ENCODE measurements at places on chromosomes 7 and 10.

DNA sequence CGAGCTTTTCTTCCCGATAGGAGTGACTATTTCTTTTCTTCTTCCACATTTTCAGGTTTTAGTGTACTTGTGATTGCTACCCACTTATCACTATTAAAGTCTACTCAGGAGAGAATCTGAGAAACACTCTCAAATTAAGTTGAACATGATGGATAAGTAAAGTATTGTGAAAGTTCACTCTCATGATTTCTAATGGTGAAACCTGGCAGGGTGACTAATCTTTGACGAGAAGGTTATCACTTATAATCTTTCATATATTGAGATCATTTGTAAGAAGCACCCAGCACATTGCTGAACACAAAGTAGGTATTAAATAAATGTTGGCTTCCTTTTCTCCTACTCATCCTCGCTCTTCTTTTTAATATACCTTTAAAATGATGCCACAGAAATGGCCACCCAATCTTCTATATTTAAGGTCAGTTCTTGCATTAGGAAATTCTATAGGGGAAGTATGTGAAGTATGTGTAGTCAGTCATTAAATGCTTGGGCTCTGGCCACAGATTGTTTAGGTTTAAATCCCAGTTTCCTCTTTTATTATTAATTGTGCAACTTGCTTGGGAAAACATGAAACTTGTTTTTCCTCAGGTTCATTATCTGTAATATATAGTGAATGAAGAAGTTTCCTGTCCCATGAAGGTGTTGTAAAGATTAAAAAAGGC, 3.1 kb upstream of the CFTR start:
- DNase-seq: no peak

GRCh38 chr10:30743586-30743985, 114.0 kb upstream of the LYZL2 start:
- no peak for DNase-seq

DNA sequence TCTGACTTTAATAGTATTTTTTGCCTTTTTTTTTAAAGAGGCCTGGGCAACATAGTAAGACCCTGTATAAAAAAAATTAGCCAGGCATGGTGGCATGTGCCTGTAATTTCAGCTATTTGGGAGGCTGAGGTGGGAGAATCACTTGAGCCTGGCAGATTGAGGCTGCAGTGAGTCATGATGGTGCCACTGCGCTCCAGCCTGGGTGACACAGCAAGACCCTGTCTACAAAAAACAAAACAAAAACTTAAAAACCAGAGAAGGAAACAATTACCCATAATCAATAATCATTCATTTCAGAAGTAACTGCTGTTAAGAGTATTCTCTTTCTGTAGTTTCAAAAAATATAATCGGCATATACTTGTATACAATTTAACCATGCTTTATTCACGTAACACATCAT, 28.0 kb downstream of the VPS26A start:
- no peak for DNase-seq

GRCh38 chr7:105794741-105795729, 81.4 kb downstream of the ATXN7L1 start:
- no peak for DNase-seq

GRCh38 chr10:7956508-7956907, 98.0 kb upstream of the GATA3 start:
- DNase-seq: no peak

GRCh38 chr7:41085244-41085643, 617.6 kb downstream of the INHBA start:
- DNase-seq: no peak

GRCh38 chr10:129523723-129524316, 56.8 kb downstream of the MGMT start:
- no peak for DNase-seq

DNA sequence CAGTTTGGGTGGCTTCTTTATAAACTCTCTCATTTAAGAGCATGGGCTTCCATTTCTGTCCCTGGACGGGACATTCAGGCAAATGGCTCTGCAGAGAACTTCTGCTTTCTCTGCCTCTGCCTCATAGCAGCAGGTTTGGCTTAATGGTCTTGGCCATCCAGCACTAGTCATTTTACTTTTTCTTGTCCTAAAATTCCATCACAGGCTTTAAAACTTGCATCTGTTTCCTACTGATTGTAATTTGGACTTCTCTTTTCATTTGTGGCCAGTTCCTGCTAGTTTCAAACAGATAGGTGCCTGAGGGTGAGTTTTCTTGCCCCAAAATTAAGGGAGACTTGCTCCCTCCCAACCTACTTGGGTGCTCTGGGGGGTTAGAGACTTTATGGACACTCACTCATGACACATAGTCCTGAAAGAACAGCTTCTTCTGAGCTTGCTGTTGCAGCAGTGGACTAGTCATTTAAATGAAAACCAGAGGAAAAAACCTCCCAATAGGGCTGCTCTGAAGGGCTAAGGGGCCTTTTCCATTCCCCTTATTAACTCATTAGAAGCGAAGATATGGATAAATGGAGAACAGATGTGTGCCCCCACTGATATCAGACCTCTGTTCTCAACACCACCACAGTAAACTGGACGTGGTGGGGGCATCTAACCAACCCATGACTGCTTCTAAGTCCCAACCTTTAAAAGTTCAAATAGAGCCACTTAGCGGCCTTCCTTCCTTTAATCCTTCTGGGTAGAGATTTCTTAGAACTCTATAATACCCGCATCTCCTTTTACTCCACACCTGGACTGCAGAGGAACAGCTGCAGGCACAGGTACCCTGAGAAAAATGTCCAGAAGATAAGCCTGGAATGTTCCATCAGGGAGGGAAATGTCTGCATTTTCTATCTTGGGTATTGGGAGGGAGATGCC, 38.8 kb downstream of the SVOPL start:
- no peak for DNase-seq

GRCh38 chr7:2209146-2209960, 23.4 kb downstream of the MAD1L1 start:
- DNase-seq: peak; percentile 22

DNA sequence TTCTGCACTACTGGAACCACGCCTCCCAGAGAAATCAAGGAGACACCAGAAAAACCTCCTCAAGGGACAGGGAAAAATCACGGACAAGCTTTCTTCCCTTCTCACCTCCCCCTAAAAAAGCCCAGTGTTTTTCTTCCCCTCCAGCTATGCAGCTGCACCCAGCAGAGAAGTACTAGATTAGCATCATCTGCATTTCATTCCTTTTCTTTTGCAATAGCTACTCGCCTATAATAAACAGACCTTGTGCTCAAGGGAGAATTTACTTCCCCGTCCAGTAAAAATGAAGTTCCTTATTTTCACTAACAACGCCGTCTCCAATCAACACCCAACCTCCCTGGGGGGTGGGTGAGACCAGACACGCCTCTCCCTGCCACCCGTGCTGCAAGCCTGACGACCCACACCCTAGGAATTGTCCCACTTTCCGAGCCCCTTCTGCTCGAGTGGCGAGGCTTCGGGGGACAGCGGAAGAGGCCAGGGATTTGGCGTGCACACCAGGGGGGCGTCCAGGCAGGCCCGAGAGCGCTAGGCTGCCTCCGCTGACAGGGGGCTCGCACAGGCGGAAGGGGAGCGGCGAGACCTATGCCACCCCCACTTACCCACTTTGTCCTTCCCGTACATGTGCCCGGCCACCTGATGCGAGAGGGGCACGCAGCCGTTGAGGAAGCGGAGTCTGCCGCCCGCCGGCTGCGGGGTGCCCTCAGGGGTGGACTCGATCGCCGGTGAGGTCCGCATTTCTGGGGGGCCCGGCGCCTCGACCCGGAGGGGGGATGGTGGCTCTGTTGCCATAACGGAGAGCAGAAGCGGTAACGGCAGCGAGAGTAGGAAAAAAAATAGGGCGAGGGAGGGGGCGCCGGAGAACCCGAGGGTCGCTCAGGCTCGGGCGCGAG, 625 bp downstream of the IPMK start:
- peak; percentile 15 for DNase-seq

- DNase-seq: no peak
Observed at GRCh38 chr10:52424341-52424740, 110.3 kb downstream of the DKK1 start.

DNA sequence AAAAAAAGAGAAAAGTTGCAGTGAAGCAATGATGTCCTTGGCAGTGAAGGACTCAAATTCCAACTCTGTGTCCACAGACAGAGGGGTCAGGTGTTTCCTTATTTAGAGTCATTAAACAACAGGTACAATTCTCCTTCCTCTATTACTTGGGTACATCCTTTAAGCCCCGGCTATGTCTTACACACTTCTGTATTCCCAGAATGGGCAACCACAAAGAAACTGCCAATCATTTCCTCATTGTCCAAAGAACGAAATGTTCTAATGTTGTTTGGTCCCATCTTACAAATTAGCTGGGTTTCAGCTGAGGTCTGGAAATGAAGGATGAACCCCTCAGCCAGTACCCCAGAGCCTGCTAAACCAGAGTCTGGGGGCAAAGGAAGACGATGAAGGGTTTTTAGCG, 59.5 kb downstream of the GRB10 start:
- DNase-seq: no peak

DNA sequence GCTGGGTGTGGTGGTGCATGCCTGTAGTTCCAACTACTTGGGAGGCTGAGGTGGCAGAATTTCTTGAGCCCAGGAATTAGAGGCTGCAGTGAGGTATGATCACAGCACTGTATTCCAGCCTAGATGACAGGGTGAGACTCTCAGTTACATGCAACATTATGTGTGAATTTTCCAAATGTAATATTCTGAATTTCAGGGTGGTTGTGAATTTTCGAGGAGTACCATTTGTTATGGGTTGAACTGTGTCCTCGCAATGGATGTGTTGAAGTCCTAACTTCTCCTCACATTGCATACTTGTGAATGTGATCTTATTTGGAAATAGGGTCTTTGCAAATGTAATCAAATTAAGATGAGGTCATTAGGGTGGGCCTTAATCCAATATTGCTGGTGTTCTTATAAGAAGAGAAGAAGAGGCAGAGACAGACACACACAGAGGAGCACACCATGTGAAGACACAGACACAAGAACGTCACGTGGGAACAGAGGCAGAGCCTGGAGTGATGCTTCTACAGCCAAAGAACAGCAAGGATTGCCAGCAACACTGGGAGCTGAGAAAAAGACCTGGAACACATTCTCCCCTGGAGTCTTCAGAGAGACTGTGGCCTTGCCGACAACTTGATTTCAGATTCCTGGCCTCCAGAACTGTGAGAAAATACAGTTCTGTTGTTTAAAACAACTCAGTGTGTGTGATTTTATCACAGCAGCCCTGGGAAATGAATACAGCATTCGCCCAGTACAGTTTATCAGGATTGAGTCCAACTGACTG, 91.9 kb downstream of the ZNF783 start:
- no peak for DNase-seq

DNA sequence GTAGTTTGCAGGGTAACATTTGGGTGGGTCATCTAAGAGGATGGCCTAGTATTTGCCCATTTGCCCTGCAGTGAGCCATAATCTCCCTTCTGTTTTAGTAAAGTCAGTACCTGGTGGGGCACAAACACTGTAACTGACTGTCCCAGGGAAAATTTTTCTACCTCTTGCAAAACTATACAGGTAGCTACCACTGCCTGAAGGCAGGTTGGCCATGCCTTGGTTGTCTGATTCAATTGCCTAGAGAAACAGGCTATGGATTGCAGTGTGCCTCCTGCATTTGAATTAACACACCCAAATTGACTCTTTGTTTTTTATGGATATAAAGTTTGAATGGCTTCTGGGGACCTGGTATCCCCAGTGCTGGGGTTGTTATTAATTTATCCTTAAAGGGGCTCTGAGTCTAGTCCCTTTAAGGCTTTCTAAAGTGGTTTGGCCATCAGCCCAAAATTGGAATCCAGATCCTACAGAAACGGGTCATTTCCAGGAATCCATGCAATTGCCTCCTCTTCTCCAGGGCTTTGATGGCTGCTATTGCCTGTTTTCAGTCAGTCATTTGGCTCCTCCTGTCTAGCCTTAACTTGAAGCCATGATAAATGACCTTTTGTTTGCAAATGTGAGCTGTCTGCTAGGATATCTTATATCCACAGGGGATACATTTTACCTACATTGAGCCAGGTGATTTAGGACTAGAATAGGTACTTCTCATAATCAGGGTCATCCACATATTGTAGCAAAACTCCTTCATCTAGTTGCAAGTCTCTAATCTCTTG, 89.1 kb downstream of the STRA8 start:
- DNase-seq: no peak

- no peak for DNase-seq
Observed at GRCh38 chr7:92768501-92769393, 67.6 kb downstream of the CDK6 start.

DNA sequence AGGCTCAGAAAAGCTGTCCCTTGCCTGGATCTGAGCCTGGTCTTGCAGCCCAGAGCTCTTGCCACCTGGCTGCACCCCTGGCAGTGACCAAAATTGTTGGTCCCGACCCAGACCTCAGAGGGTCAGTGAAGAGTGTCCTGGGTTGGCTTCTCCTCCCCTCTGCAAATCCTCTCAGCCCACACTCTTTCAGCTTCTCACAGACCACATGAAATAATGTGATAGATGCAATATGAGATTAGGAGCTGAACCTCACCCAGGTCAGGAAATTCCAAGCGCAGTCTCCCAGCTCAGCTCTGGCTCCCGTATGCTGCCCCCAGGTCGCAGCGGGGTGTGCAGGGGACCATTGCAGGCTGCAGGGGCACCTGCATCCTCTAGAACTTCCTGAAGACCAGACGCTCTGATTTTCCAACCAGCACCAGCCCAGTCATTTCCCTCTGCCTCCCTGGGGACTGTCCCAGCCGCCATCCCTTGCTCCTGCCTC, 19.6 kb upstream of the RET start:
- no peak for DNase-seq

GRCh38 chr10:69323622-69324021, 45.3 kb downstream of the HK1 start:
- DNase-seq: no peak

DNA sequence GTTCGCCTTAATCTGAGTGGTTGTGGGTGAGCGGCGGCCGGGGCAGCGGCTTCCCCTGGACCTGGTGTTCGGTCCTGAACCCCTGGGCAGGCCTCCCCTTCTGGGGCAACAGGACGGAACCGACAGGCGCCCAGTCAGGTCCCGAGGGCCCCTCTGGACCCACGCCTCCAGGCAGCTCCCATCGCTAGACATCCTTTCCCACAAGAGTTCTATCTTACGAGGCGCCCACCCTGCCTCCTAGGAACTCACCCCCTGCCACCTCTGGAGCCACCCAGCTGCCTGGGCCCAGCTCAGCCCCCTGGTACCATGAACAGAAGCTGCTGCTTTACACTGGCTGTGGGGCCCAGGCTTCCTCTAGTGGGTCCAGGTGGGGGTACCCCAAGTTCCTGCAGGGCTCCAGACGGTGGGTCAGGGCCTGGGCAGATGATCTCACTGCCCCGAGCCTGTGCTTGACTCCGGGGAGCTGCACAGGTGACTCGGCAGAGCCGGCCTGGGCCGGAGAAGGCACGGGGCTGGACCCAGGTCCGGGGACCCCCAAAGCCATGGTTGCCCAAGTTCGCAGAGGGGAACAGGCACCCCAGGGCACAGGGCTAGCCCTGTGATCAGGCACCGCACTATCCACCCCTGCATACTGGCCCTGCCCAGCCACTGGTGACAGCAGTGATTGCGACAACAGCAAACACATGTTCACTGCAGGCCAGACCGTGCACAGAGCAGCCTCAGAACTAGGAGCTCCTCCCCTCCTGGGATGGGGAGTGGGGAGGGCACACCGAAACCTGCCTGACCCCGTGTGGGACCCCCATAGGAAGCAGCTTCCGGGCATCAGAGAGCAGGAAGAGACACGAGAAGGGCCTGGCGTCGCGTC, 180.3 kb downstream of the ELFN1 start:
- DNase-seq: no peak
